ENCODE measurements at places on chromosomes 3 and 15. TPM values are rescaled to one million over a fixed set of nuclear protein-coding genes. Genes with fewer than 3 reads are reported as not detected.

The SHQ1 gene
- total RNA-seq = 25.9 TPM

The LINGO1 gene
- 0.90 TPM for total RNA-seq

The ADAMTS17 gene
- total RNA-seq = 2.4 TPM

The ITIH1 gene
- not detected for total RNA-seq

The SERPINI2 gene
- total RNA-seq = not detected

The TRPM1 gene
- 105 TPM for total RNA-seq
